CD4-positive, alpha-beta T cell treated with Interleukin-17A for 1 hour (primary cell): ENCODE measurements at places on chromosomes 7 and 10.

GRCh38 chr7:50542132-50542531 lies 23.1 kb downstream of the DDC start:
- DNase-seq, result no peak

GRCh38 chr7:151248346-151249033 lies at the start of gene SMARCD3:
Gene SMARCD3 (minus strand): TSS chr7:151248694. CDS start chr7:151248562, 132 bp downstream.
- DNase-seq, result peak; percentile 36

DNA sequence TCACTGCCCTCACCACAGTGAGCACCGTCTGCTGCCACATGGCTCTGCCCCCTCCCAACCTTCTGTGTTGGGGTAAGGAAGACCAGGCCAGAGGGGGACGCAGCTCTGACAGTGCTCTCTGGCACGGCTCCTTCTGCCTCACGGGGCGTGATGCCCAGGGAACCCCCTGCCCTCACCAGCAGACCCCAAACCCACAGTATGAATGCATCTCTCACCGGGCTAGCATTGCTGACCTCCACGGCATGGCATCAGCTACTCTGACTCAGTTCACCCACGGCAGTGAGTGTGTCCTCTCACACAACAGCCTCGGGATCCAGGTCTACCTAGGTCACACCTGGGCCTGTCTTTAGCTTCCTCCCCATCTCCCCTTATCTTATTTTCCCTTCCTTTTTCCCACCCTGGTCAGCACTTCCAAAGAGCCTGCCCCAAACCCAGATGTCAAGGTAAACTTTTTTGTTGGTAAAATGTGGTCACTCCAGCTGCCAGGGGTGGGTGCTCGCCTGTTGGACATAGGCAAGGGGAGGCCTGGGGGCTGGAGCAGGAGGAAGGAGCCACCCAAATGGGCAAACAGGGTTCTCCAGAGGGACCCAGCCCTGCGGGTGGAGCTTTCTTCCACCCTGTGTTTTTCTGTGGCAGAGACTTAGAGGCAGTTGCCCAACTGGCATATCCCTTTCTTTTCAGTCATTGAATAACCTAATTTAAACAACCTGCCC lies 4.4 kb downstream of the CALML3 start:
- no peak for DNase-seq

DNA sequence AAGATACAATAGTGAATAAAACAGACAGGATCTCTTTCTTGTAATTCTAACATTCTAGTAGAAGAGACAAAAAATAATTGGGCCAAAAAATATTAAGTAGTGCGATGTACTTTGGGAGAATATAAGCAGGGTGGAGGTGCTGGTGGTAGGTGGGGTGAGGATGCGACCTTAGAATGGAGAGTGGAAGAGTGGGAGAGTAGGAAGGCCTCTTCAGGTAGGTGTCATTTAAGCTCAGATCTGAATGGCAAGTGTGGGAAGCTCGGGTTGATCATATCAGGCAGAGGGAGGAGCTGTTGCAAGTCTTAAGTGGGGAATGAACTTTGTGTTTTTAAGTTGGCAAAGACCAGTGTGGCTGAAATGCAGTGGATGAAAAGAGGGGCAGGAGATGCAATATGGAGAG lies 3.8 kb upstream of the IFRD1 start:
- no peak for DNase-seq

GRCh38 chr10:59388671-59388976 lies 26.3 kb upstream of the FAM13C start:
- DNase-seq, result no peak

GRCh38 chr7:47375121-47375938 lies 206.6 kb downstream of the TNS3 start:
- no peak for DNase-seq

- DNase-seq, result peak; percentile 63
Measured at GRCh38 chr10:13340626-13341376, 7.3 kb downstream of the SEPHS1 start.

DNA sequence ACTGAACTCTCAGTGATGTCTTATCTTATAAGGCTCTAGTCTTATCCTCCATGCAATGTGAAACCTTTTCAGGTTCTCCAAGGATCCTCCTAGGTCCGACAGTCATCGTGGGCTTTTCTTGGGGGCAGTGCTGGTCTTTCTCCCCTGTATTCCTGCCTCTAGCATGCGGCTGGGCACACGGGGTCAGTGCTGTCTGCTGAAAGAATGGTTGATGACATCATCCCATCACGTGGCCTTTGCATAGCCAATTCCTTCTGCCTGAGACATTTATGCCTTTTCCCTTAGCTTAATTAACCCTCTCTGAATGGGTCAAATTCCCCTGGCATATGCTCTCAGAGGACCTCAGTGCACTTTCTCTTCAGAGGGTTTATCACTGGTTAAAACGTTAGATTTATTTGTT lies 27.0 kb upstream of the KCNK18 start:
- DNase-seq, result no peak

DNA sequence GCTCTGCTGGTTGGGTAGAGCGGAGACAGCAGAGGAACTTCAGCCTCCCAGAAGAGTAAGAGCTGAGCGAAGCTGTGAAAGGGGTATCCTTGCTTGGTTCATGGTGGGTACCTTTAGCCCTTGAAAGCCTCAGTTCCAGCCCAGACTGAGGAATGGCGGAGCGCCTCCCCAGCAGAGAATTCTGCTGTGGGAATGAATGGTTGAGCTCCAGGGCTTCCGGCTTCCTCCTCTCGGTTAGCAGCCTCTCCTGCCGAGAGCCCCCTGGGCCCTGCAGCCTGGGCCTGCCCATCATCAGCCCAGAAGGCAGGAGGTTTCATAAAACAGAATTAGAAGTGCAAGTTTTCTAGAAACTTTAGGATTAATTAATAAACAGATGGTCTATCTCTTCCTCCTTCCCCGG lies 79.9 kb upstream of the ANLN start:
- DNase-seq, result no peak

DNA sequence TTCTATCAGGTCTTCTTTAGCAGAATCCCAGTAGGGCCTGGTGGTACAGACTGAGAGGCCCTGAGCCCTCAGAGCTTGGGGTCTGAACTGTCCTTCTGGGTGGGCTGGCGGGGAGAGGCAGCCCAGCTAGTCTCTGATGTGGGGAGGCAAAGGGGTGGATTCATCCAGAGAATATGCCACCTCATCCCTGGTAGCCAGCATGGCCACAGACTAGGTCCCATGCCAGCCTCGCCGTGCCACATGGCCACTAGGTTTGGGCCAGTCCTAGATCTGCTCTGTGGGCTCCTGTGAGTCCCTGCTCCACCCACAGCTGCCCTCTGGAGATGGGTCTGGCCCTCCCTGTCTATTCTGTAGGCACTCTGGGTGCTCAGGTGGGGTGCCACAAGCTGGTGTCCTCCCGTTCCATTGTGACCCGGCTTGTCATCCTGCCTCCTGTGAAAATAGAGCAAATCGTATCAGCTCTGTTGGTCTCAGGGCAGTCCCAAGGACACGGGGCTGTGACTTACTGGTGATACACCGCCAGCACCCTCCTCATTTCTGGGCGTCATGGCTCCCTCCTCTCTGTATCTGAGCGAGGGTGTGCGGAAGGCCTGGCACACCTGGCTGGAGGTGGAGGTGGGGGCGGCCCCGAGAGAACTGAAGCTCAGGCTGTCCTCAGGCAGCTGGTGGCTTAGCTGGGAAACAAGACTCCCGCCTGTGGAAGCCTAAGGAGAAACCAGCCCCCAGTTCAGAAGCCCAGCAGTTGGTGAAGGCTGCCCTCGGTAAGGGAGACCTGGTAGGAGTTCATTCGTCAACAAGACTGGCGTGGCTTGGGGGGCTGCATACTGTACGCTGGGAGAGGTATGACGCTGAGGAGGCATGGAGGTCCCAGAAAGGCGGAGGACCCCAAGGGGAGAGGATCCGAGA lies 33.3 kb downstream of the UNC5B start:
- no peak for DNase-seq

GRCh38 chr7:6489612-6490011 lies 41.9 kb upstream of the DAGLB start:
- DNase-seq, result no peak

GRCh38 chr7:696812-697551 lies 29.5 kb upstream of the DNAAF5 start:
- DNase-seq, result no peak

DNA sequence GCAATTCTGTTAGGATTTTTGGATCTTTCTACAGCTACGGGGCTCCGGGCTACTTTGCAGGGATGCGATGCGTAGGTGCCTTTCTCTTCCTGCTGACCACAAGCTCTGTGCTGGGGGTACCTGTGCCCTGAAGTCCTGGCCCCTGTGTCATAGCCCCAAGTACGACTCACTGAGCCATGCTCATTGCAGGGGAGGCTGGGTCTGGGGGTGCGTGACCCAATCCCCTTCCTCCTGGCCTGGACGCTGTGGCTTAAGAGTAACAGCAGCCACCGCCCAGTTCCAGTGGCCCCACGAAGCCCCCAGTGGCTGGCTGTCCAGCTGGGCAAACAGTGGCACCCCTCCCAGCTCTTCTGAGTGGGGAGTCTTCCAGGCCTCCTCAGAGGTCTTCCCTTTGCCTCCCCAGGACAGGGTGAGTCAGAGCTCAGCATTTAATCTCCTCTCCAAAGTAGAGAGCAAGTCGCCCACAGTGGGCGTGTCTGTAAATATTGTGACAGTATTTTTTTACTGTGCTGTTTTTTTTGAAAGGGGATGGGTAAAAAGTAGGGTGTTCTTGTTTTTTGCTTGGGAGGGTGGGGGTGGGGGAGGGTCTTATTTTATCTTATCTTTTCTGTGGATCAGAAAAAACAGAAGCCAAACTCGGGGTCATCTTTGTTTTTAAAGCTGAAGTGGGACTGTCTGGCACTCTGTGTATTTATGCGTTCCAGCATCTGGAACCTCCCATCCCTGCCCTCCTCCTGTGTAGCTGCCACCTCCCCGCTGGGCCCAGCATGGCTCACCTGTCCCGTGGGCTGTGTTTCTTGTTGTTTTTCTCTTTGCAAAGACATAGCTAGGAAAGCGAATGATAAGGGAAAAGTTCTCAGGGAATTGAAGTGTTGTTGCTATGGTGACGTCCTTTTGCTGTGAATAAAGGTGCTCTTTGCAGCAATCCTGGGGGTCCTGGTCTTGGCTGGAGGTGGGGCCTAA lies 8.2 kb downstream of the LFNG start:
- DNase-seq, result peak; percentile 56

GRCh38 chr7:74656441-74656836 lies 1.1 kb upstream of the GTF2I start:
- peak; percentile 69 for DNase-seq

DNA sequence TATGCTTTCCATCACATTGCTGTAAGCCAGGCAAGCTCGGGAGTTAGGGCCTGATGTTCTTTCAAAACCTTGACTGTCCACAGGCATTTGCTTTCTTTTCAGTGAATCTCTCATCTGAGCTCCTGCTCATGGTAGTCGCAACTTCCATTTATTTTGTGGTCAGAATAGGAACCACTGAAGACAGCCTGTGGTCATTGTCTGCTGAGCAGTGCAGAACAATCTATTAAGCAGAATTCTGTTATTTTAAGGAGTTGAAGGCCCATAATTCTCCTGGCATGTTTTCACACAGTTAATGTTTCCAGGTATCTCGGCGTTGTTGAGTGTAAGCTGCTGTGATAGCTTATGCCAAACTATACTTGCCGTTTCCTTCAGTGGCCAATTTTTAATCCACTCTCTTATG lies 491.1 kb upstream of the AKR1E2 start:
- no peak for DNase-seq

DNA sequence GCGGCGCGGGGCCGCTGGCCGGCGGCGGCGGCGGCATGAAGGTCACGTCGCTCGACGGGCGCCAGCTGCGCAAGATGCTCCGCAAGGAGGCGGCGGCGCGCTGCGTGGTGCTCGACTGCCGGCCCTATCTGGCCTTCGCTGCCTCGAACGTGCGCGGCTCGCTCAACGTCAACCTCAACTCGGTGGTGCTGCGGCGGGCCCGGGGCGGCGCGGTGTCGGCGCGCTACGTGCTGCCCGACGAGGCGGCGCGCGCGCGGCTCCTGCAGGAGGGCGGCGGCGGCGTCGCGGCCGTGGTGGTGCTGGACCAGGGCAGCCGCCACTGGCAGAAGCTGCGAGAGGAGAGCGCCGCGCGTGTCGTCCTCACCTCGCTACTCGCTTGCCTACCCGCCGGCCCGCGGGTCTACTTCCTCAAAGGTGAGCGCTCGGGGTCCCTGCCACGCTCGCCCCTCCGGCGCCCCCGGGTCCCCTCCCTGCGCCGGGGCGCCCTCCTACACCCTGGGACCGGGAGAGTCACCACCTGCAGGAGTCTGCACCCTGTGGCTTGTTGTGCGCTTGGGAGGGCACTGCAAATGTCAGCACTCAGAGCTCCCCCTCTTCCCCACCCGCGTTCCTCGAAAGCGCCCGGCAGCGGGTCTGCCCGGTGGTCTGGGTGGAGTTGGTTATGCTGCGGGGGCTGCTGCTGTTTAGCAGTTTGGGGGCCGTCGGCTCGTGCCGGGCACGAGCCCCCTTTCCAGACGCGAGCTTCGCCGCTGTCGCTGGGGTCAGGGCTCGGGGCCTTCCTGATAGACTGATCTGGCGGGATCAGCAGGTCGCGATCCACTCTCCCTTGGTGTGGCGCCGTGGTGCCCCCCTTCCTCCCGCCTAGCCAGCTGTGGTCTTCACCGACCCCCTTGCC lies 627 bp downstream of the DUSP5 start:
- DNase-seq, result peak; percentile 68

GRCh38 chr10:68121852-68122251 lies 12.6 kb downstream of the MYPN start:
- DNase-seq, result no peak

GRCh38 chr7:67564959-67565358 lies 568.3 kb downstream of the TYW1 start:
- no peak for DNase-seq

DNA sequence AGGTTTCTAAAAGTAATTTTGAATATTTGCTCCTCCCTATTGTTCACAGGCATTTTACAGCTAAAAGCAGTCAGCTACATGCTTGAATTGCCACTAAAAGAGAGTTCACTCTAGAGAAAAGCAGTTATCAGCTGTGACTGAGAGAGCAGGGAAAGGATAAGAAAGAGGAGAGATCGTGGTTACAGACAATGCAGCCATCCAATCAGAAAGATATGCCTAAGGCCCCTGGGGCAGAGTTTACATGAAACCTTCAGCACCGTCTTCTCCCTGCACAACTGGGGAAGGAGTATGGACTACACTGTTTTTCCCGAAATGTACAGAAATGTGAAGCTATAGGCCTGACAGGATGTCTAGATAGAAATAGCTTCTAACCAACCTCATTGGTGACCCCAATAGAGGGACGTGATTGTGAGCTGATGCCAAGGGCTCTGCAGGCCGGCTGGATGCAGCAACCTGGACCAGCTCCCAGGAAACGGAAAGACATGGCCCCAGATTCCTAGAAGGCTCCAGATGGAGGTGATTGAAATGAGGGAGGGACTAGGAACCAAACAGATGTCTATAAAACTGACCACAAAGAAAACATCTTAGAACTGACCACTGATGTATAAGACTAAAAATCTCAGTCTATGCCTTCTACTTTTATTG lies 3.2 kb upstream of the VSTM4 start:
- DNase-seq, result no peak

DNA sequence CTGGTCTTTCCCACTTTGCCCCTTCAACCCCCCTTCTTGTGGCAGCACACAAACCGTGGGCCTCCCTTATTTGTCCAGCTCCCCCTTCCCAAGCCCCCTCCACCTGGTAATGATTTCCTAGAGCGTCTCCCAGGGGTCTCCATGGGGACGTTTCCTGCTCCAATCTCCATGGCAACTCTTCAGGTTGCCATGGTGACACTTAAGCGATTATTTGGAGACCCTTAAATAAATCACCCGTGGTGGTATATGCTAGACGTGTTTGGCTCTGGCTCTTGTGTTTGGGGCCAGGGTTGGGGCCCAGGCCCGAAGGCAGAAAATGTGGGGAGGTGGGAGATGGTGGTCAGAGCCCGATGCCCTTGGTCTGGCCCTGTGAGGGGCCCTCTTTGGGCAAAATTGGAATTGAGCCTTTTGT lies 41.1 kb upstream of the DLG5 start:
- DNase-seq, result no peak

- DNase-seq, result no peak
Measured at GRCh38 chr10:69858201-69858600, 56.5 kb downstream of the COL13A1 start.

GRCh38 chr7:7911369-7912123 lies 57.0 kb upstream of the GLCCI1 start:
- no peak for DNase-seq
